ENCODE measurements at places on chromosomes 2 and 18.

GRCh38 chr2:159086826-159087225 is 118.4 kb downstream of the TANC1 start:
- no peak for DNase-seq

DNA sequence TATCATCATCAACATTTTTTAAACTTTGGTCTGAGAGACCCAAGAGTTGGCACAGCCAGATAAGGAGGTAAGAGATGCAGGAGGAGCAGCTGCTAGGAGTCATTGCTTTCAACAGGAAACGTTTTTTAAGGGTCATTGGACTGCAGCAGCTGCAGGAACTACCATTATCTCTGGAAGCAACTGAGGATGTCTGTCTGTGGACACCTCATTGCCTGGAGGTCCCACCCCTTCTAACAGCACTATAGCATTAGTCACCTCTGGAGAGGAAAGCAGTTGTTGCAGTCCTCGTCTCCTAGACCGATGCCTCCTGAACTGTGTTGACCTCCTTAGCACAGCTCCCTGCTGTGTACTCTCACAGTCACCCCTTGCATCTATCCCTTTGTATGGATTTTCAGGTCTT is 21.5 kb upstream of the FSHR start:
- no peak for DNase-seq

- DNase-seq = no peak
Observed at GRCh38 chr2:221817878-221818277, 245.8 kb upstream of the EPHA4 start.

DNA sequence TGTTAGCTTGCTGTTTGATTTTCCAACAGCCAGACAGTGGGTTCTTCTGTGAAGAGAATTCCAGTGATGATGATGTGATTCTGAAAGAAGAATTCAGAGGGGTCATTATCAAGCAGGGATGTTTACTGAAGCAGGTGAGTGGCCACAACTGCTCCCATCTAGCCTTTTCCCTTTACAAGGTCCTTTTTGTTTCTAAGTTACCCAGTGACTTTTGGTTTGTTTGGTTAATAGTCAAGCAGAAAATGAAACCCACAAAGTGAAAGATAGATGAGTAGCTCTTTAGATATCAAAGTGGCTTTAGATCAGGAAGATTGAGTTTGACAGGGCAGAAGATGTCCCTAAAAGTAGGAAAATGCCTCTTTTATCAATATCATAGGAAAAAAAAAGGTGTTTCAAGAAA is 23.3 kb downstream of the PLEK start:
- no peak for DNase-seq

GRCh38 chr2:123993728-123994323 is 31.3 kb upstream of the CNTNAP5 start:
- no peak for DNase-seq

- peak; percentile 87 for DNase-seq
Observed at GRCh38 chr2:195559431-195559914, 97.6 kb upstream of the SLC39A10 start.

DNA sequence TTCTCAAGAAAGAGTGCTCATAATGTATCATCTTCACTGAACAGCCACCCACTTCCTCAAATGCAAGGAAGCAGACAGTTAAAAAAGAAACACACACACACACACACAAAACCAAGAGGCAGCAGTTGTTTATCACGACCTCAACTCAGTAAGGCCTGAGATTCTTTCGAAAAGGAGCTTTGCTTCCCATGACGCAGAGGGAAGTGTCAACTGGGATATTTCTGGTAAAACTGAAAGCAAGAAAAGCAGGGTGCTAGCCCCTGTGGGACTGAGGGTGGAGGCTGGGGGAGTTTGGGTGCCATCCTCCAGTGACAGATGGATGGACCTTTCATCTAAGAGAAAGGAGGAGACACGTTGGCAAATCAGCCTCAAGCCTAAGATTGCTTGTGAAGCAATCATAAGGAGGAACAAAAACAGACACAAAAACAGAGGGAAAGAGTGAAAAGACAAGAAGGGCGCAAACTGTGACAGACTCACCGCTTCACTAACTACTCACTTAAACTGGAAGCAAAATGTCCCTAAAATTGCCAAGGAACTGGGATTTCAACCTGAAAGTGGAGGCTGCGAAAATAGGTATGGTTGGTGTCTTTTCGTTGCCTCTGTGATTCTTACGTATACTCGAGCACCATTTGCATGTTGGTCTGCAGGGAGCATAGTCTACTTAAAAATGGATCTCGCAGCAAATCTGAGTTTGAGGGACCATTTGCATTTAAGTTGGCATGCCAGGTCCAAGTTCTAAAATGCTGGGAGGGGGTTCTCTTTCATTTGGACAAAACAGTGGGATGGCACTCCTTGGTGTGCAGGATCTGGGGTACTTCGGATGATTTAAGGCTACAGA is at the start of gene ARHGAP25:
TSS of gene ARHGAP25 (plus strand) at position 124 of the 838 bp plus-strand sequence. CDS start at position 513, 389 bp downstream.
- DNase-seq = no peak

DNA sequence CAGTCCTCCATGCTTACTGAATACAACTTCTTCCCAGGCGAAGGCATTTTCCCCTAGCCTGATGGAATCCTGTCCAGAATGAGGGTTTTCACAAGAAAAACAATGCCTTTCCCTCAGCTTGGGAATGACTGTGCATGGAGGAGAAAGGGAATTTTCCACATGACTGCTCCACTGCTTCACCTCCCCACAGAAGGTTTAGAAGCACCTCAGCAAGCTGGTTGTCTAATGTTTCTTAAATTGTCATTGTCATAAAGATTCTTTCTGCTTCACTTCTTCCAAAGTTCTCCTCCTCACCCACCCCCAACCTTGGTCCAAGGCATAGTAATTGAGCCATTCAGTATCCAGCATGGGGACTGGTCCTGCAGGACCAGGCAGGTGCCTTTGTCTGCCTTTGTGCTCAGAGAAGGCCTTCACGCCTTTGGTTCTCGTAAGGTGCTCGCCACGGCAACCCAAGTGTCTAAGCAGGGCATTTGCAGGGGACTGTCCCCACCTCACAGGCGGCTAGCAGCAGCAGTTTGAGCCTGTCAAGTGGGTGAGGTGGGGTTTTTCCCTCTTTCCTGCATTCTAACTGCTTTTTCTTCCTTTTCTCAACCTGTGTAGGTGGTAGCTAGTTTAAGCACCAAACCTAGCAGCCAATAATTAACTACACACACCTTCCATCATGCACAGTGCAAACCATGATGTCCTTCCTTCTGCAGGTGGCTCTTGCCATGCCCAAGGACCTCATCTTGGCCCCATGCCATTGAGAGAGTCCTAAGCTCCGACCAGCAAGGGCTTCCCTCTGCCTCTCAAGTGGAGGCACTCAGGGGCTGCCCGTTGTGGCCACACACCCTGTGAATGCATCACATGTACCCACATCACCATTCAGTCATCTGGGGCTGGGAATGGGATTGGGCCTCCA is 65.7 kb upstream of the BCL2L11 start:
- no peak for DNase-seq

DNA sequence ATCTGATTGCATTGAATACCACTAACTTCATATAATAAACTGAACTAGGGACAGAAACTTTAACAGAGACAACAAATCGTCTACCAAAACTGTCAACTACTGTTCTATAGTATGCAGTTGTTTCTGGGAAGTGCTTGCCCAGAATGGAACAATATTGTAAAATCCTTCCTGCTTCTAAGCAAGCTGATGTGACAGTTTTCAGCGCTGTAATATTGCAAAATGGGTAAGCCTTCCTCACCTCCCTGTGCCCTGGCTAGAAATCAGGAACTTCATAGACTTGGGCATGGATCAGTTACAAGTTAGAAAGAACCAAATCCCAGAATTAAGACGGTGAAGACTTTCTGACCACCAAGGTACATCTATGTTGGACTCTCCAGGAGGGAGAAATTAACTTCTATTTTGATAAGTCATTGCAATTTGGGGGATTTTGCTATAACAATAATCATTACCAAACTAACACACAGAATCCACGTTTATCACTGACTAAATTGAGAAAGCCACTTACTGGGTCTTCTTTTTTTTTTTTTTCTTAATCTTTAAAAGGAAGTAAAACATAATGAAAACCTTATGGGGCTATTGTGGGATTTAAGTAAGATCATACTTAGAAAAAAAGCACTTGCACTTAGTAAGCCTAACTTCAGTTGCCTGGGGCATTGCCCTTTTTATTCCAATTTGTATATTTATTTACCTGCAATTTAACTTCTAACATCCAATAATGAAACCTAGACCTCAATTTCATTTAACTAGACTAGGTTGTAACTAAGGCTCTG is 261.5 kb downstream of the TRIB2 start:
- DNase-seq = no peak

DNA sequence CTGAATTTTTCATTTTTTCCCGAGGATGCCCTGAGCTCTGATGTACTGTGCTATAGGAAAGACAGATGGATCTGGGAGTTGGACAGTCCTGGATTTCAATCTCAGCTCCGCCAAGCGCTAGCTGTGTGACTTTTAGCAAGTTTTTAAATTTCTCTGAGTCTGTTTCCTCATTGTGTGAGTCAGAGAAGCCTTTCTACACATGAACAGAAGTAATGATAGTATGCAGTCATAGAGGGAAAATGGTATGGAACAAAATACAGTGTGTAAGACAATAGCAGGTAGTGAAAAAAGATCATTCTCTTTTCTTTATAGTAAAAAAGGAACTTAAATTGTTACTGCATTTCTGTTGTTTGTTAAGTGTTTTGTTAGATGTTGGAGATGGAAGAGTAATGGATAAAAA is 52.4 kb upstream of the PPM1B start:
- DNase-seq = no peak
